NCI-H748 treated with DMSO at 0.1 percent for 48 hours (cell line): ENCODE measurements at places on chromosomes 6 and 20.

DNA sequence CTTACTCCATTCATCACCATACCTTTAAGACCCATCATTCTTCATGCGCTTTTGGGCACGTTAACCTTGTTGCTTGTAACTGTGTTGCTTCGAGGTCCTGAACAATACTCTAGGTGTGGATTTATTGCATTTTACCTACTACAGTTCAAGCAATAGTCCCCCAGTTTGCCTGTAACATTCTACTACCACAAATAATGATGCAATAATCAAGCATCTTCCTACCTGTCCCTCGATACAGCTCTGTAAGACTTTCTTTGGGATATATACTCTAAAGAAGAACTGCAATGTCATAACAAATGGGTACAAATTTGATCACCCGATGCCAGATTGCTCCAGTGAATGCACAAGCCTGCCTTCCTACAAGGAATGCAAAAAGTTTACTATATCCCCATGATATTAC is 1342.6 kb upstream of the GJE1 start:
- DNase-seq, result no peak

DNA sequence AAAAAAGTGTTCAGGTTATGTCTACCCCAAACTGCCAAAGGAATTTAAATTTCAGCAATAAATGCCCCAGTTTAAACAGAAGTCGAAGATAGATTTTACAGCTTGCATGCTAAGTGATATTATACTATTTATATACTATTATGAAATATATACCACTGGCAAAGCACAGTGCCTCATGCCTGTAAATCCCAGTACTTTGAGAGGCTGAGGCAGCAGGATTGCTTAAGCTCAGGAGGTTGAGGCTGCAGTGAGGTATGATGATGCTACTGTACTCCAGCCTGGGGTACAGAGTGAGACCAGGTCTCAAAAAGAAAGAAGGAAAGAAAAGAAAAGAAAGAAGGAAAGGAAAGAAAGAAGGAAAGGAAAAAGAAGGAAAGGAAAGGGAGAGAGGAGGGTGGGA is 102.1 kb downstream of the MTFR2 start:
- DNase-seq, result no peak

- DNase-seq, result peak; percentile 25
These were observed 29.2 kb upstream of the EXOC2 start for GRCh38 chr6:722077-722524.

GRCh38 chr20:33694639-33695012 is 8.4 kb upstream of the E2F1 start:
- DNase-seq, result no peak

GRCh38 chr20:10536531-10536930 is 101.4 kb downstream of the SLX4IP start:
- DNase-seq, result peak; percentile 49

- DNase-seq, result no peak
These were observed 181.5 kb upstream of the TCF21 start for GRCh38 chr6:133707456-133707855.

GRCh38 chr6:46733341-46733801 is 1.8 kb downstream of the PLA2G7 start:
- no peak for DNase-seq
